ENCODE measurements at places on chromosomes 6 and 20.

DNA sequence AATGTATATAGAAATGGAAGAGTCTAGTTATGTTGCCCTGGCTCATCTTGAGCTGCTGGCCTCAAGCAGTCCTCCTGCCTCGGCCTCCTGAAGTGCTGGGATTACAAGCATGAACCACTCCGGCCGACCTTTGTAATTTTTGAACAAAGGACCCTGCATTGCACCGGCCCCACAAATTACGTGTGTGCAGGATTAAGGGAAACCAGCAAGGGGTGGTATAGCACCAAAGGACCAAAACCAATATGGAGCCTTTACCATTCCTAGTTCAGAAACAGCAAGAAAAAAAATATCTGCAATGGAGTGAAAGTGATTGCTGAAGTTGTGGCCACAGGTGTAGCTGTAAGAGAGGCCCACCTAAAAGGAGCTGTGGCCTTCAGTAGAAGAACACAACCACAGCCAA is 8.2 kb upstream of the TRERF1 start:
- no peak for DNase-seq

DNA sequence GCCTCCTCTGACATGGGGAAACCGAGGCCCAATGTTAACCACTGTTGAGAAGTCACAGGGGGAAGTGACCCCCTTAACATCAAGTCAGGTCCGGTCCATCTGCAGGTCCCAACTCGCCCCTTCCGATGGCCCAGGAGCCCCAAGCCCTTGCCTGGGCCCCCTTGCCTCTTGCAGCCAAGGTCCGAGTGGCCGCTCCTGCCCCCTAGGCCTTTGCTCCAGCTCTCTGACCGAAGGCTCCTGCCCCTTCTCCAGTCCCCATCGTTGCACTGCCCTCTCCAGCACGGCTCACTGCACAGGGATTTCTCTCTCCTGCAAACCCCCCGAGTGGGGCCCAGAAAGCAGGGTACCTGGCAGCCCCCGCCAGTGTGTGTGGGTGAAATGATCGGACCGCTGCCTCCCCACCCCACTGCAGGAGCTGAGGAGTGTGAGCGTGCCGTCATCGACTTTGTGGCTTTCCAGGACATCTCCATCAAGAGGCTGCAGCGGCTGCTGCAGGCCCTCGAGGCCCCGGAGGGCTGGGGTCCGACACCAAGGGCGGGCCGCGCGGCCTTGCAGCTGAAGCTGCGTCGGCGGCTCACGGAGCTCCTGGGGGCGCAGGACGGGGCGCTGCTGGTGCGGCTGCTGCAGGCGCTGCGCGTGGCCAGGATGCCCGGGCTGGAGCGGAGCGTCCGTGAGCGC is 1.6 kb downstream of the TNFRSF6B start:
- no peak for DNase-seq

DNA sequence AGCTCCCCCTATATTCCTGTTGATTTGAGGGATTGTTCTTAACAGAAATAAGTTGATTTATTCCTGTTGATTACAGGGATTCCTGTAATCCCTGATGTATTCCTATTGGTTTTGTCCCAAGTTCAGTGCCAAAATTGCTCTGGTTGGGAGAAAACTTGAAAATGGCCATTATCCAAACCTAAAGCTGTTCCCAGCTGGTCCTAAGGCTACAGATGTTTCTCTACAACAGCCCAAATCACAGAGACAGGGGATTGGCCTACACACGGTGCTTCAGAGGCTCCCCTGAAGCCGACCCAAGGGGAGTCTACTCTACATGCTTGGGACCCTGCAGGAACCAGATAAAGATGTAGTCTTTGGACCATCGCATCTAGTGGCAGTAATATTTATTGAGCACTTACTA is 99.0 kb upstream of the AKAP12 start:
- no peak for DNase-seq

GRCh38 chr20:35277127-35277526 is 795 bp downstream of the MMP24OS start:
- DNase-seq = no peak

DNA sequence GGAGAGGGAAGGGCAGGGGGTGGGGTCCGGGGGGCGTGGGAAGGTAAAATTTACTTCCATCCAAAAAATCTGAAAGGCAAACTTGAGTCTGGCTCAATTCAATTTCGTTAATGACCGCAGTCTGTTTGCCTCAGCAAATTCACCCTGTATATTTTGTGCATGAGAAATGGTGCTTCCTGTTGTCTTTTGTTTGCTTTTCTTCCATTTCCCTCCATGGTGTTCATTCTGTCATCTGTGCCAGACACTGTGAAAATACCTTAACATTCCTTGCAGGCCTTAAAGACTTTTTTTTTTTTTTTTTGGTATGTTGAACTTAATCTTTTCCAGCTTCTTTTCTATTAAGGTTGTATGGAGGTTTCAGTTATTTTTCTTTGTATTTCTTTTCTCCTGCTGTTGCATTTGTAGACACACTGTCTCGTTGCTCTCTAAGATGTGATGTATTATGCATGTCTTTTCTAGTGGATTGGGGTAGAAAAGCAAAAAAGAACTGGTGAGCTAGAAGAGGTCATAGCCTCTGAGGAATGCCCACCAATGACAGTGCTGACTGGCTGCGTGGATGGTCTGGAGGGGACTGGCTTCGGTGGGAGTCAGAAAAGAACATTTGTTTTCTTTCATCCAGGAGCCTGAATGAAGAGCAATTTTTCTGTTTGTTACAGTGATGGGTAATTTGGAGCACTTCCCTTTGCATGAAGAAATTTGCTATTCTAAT is 585.0 kb upstream of the MAP3K7 start:
- no peak for DNase-seq

DNA sequence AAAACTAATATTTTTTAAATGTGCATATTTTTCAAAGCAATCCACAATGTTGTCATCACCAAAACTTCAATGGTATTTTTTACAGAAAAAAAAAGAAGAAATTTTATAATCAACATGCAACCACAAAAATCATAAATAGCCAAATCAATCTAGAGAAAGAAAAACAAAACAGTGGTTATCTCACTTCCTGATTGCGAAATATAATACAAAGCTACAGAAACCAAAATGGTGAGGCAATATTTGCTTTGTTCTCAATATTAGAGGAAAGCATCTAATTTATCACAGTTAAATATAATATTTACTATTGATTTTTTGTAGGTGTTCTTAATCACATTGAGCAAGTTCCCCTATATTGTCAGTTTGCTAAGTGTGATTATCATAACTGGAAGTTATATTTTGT is 720.7 kb upstream of the ADGRB3 start:
- no peak for DNase-seq
